CD4-positive, alpha-beta memory T cell (primary cell): ENCODE measurements at places on chromosomes 3 and 15.
A peak's percentile ranks its signal among the peaks of the same experiment; 100 is the strongest.

GRCh38 chr3:10777627-10778026 lies 38.4 kb upstream of the SLC6A11 start:
- DNase-seq, result no peak

- no peak for DNase-seq
These were observed 611.9 kb upstream of the CCDC54 start for GRCh38 chr3:106765342-106765741.

DNA sequence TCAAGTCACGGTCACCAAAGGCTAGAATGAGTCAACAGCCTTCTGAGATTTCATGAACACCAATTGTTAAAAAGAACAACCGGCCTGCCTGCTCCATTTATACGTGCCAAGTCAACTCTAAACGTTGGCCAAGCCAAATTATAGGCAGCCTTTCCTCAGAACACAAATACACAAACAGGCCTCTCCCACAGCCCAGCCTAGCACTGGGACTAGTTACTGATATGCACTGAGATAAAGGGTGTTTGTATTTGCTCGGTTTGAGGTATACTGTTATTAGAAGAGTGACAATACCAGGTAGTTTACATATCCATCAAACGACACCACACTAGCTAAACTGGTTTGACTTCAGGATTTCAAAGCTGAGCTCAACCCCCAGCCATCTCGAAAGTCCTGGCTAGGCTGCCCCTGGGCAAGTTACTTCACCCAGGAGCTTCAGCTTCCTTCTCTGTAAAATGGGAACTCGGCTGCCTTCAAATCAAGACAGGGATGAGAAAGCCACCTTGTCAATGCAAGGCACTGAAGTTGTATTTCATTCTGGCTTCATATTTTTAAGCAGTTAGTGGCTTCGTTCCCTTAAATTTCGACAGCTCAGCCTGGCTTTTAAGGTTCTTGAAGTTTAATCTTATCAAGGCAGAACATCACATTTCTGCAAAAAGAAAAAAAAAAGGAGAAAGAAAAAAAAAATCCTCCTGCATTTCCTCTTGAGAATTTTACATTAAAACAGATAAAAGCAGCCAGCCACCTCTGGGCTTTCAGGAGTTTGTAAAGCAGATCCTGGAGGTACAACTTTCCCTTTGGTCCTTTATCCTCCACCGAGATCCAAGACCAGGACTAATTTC lies 4.0 kb downstream of the TLE3 start:
- no peak for DNase-seq

GRCh38 chr3:38755130-38755529 lies 60.9 kb downstream of the SCN10A start:
- DNase-seq, result no peak

GRCh38 chr15:38048001-38048455 lies 113.6 kb downstream of the TMCO5A start:
- no peak for DNase-seq

- DNase-seq, result no peak
These were observed 56.2 kb upstream of the LEKR1 start for GRCh38 chr3:156769721-156770654.

- no peak for DNase-seq
These were observed 16.9 kb downstream of the CSPG4 start for GRCh38 chr15:75695634-75696310.

GRCh38 chr3:126988451-126989021 lies 5.6 kb downstream of the PLXNA1 start:
- no peak for DNase-seq

DNA sequence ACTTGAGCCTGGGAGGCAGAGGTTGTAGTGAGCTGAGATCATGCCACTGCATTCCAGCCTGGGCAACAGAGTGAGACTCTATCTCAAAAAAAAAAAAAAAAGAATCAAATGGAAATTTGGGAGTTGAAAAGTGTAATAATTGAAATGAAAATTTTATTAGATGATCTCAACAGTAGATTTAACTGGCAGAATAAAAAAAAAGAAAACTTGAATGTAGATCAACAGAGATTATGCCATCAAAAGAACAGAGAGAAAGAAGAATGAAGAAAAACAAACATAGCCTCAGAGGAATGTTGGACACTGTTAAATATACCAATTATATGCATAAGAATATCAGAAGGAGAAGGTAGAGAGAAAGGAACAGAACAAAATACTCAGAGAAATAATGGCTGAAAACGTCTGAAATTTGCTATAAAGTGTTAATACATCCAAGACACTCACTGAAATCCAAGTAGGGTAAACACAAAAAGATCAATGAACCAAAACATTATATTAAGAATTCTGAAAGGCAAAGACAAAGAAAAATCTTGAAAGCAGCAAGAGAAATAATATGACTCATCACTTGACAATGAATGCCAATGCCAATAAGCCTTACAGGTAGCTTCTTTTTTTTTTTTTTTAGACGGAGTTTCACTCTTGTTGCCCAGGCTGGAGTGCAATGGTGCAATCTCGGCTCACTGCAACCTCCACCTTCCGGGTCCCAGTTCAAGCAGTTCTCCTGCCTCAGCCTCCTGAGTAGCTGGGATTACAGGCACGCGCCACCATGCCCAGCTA lies 14.6 kb upstream of the ELP6 start:
- DNase-seq, result no peak

DNA sequence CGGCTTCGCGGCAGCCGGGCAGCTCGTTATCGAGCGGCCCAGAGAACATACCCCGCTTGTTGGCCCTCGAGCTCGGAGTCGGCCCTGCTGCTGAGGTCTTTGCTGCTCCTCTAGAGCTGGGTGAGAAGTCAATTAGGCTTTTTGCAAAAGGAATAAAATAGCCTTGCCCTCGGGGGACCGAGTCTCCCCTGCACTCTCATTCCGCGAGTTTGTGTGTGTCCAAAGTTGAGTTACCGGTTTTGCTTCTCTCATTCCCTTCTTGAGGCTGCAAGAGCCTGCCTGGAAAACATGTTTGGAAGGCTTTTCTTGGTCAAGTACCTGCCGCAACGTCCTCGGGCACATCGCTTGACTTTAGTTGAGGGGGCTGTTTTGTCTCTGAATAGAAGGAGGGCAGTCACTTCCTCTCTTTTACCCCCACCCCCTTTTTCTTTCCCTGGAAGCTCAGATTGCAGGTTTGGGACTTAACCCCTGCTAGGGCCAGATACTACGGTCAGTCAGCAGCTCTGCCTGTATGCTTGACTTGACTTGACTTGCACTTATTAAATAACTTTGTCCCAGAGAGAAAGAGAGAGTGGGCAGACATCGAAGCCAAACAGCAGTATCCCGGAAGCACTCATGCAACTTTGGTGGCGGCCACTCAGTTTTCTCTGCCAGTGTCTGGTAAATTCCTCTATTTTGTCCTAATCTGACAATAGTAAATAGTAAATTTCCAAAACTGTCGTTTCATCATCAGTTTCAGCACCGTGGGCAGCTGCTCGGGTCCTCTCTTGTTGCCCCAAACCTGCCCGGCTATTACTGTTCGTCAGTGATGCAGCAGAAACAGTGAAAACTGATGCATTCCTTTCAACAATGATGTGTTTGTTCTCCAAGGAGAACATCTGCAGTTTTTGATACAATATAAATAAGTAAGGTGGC lies 609 bp downstream of the RNF13 start:
- peak; percentile 21 for DNase-seq

DNA sequence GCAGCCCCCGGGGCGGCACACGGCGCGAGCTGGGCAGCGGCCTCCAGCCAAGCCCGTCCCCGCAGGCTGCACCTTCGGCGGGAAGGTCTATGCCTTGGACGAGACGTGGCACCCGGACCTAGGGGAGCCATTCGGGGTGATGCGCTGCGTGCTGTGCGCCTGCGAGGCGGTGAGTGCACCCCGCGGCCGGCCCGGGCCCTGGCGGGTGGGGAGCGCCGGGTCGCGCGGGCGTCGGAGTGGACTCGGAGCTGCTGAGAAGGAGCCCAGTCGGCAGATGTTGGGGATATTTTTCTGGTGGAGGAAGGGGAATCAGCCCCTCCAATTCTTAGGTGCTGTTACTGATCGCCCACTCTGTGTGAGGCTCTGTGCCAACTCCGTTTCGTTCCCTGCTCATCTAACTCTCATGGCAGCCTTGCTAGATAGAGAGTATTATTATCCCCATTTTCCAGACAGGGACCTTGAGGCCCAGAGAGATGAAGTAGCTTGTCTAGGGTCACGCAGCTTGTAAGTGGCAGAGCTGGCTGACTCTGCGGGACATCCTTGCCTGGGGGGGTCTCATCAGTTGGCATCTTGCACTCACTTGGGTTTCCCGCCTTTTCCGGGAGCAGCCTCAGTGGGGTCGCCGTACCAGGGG lies 890 bp downstream of the CHRD start:
- DNase-seq, result peak; percentile 20

DNA sequence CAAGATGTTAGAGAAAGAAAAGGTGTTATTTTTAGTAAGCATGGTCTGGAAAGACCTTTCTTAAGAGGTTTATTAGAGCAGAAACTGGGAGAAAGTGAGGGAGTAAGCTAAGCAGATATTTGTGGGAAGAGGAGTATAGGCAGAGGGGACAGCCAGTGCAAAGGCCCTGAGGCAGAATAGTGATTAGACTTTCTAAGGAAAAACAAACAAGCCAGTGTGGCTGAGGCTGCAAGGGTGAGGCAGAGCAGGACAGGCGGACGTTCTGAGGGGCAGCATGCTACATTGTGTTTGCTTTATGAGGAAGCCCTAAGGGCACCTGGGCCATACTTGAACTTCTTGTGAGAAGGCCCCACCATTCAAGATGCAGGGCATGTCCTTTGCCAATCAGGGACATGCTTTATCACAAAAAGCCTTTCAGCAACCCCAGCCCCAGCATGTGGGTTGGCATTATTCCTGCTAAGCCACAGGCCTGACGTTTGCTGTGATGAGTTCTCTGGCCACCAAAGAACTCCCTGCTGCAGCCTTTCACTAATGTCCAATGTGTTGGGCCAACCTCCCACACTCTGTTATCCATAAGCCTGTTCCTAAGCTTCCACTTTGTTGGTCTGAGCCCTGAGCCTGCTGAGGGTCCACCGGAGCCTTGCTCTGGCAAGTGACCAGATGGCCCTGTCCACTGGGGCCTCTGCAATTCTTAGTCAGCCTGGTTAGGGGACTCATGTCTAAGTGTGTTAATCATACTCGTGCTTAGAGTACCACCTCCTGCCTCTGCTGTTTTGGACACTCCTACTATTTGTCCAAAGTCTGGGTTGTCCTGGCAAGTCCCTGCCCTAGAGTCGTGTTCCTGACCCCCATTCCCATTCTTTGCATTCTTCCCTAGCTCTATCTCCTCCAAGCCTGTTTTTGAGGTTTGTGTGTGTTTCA lies 209.9 kb upstream of the CTNNB1 start:
- no peak for DNase-seq

GRCh38 chr3:69671082-69671952 lies 67.9 kb upstream of the MITF start:
- no peak for DNase-seq

DNA sequence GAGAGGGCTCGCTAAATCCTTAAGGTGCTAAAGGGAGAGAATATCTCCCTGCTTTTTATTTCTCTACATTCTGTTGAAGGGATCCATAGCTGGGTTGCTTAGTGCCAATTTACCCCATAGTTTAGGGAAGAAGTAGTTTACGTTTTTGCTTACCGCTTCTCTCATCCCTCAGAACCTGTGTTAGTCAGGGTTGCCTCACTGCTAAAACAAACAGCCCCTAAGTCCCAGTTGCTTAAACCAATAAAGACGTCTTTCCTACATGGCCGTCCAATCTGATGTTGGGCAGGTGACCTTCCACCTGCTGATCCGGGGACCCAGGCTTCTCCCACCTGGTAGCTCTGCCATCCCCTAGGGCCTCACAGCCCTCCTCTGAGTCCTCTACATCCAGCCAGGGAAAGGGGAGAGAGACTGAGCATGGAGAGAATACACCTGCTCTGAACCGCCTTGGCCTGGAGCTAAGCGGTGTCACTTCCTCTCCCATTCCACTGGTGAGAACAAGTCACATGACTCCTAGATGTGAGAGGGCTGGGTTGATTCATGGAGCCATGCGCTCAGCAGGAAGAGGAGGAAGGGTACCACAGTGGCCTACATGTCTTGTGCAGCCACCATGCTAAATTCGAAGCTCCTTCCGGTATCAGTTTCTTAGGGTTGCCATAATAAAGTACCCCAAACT lies 26.3 kb downstream of the DNASE1L3 start:
- DNase-seq, result no peak

DNA sequence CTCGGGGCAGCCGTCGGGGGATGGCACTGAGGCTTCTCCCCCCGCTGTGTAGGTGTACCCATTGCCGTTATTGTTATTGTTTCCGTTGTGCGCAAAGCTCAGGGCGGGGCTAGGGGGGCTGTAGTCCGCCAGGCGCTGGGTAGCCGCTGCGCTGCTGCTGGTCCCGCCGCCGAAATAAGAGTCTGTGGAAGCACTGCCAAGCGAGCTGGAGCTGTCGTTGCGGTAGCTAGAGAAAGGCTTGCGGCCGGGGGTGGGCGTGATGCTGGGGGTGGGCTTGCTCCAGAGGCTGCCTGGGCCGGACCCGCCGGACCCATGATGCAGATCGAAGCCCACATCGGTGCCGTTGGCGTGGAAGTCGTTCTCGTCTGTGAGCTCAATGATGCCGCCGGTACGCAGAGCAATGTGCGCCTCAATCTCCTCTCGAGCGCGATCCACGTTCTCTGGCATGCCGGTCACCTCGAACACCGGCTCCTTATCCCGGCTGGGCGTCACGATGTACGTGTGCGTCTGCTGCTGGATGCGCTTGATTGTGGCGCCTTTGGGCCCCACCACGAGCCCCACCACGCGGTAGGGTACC lies 1.9 kb downstream of the MEX3B start:
- DNase-seq, result no peak

DNA sequence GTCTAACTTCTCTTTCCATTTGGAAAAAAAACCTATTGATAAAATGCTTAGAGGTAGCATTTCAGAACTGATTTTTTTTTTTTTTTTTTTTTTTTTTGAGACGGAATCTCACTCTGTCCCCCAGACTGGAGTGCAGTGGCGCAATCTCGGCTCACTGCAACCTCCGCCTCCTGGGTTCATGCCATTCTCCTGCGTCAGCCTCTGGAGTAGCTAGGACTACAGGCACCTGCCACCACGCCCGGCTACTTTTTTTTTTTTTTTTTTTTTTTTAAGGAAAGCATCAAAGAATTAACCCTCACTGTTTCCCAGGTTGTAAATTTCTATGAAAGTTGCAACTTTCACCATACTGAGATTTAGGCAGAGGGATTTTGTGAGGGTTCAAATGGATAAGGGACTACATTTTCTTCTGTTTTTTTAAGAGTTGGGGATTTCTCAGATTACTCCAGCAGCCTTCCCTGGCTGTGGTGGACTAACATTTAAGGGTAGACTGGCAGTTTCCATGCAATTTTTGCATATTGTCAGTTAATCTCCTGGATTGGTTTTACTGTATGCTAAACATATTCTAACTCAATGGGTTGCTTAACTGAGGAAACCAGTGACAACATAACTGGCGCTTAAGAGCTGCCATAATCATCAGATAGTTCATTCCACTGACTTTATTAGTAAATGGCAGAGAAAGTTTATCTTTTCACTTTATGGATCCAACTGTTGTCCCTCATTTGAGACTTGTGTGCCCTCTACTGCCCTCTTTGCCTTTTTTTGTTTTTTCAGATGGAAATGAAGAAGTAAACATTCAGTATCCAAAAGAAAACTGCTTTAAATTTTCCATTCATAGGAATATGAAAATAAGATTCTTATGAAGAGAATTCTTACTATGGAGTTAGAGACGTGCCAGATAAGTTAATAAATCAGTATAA lies 93.7 kb downstream of the NPTN start:
- no peak for DNase-seq
